Cortex of kidney (tissue), 1 donor: ENCODE measurements at places on chromosomes 2 and 18.

DNA sequence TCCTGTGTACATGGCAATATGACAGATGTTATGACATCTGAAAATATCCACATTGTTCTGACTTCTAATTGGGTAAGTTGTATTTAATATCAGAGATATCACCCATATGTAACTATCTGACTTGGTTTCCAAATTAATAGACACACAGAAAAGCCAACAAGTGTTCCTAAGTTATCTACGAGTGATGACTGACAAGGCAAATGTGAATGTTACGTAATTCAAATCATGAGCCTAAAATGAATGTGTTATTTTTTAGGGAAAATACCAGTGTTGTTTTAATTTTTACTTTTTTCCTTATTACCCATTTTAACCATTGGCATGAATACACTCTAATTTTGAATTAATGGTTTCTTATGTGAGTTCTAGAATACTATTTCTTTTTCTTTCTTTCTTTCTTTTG is 15.8 kb upstream of the PNO1 start:
- no peak for DNase-seq

DNA sequence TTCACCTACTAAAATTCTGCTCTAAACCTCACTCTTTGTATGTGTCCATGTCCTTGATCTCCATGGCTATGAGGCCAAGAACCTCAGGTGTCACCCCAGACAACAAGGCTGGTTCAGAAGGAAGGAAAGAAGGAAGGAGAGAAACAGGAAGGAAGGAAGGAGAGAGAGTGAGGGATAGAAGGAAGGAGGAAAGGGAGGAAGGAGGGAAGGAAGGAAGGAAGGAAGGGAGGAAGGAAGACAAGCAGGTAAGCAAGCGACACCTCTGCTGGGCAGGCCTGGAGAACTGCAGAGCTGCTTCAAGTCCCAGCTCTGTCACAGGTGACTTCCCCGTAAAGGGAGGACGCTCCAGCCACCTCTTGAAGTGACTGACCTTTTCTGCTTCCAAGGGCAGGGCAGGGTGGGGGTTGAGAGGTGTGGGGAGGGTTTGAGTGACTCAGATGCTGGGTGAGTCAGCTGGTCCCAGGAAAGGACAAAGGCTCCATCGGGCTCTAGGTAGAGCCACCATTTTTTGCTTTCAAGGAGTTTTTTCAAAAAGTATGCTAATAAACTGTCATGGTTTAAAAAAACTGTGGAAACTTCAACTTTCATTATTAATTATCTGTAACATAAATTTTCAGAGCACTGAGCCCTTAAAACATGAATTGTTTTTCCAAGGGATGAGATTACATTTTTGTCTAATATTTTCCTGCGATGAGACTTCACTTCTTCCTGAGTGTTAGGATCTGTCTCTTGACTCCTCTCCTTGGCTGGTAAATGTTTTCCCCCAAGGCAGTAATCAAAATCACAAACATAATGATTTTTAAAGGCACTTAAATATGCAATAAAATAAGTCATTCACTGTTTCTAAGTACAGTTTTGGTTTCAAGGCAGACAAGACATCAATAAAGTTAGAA is 90.1 kb upstream of the L3MBTL4 start:
- DNase-seq: no peak

DNA sequence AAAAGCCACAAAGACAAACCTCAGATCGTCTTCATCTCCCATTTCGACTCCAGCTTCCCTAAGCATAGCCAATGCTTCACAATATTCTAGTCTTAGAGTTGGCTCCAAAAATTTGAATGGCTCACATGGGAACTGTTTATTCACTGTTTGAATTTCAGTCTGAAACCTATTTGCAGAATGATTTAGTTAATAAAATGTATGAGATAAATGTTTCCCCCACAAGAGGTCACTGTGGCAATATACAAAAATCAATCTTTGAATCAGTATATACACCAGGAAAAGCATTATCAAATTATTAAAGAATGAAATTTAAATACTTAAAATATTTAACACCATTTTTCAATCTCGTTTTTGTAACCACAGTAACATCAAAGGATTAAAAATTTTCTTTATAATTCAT is 40.0 kb upstream of the MCM6 start:
- DNase-seq: no peak

DNA sequence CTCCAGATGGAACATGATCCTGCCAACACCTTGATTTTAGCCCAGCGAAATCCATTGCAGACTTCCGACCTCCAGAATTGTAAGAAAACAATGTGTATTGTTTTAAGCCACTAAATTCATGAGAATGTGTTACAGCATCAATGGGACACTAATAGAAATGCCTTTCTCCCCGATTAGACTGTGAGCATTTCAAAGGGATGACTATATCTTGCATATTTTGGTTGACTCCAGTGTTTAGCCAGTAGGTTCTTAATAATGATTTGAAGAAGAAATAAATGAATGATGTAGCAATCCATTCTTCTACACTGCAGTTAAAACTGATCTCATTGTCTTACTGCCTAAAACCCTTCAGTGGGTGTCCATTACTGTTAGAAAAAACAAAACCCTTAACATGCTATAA is 67.4 kb upstream of the ACVR1C start:
- no peak for DNase-seq

DNA sequence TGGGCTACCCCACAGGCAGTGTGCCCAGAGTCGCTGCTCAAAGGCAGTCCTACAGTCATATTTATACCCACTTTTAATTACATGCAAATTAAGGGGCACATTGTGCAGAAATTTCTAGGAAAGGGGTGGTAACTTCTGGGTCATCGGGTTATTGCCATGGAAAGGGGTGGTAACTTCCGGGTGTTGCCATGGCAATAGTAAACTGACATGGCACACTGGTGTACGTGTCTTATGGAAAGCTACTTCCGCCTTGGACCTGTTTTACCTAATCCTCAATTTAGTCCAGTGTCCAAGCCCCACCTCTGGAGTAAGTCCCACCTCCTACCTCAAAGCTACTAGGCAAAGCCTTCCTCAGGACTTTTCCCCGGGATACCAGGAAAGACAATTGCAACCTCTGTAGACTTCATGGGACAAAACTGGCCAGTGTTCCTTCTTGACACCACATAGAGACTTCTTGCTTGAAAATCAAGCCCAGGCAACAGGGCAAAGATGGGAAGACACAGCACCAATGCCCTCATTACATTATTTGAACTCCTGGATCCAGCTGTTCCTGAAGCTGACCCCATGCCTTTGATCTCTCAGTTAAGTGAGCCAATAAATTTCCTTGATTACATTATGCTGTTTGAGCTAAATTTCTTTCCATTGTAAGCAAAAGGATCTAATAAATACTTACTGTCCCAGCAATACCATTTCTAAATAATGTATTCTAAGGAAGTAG is 63.3 kb upstream of the AGAP1 start:
- DNase-seq: no peak

- no peak for DNase-seq
Observed at GRCh38 chr2:204738721-204739120, 193.4 kb downstream of the PARD3B start.

DNA sequence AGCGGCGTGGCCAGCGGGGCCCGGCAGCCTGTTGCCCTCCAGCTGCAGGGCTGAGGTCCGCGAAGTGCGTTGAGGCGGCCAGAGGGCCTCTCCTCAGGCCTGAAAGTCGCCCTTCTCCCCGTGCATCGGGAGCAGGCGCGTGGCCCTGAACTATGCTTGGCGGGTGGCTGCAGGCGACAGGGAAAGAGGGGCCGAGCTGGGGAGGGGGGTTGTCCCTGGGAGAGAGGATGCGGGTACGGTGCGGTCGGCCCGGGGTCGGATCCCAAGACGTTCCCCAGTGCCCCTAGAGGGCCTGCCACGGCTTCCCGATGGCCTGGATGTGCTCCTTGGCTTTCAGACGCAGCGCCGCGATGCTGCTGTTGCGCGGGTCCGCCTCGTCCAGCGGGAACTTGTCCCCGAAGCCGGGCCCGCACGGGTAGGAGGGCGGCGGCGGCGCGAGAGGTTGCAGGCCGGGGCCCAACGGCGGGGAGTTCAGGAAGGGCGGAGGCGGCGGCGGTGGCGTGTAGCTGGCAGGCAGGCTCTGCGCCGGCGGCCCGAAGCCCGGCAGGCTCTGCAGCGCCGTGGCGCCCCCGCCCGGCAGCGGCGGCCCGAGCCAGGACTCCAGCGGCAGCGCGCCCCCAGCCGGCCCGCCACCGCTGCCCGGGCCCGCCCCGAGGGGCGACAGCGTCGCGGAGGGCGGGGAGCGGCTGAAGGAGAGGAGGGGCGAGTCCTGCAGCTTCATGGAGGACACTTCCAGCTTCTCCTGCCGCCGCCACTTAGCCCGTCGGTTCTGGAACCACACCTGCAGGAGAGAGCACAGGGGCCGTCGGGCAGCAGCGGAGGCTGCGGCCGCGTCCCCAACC is 4.3 kb downstream of the RAX start:
- no peak for DNase-seq
